ENCODE measurements at places on chromosomes 7 and 10.
A peak's percentile ranks its signal among the peaks of the same experiment; 100 is the strongest.

- H3K4me3 ChIP-seq: no peak overlapping the region
- no peak overlapping the region for H3K27ac ChIP-seq
- DNase-seq: no peak
- H3K27me3 ChIP-seq: no peaks in the 10 kb centered on the region
- H3K36me3 ChIP-seq: no peaks in the 10 kb centered on the region
Measured at GRCh38 chr7:117347480-117347879, 24.6 kb upstream of the WNT2 start.

GRCh38 chr7:141042222-141043193 is 27.8 kb upstream of the MRPS33 start:
- no peak overlapping the region for H3K4me3 ChIP-seq
- peaks cover 30% of the 10 kb centered on the region for H3K27me3 ChIP-seq
- H3K36me3 ChIP-seq: no peaks in the 10 kb centered on the region
- H3K4me1 ChIP-seq: no peaks in the 10 kb centered on the region
- DNase-seq: no peak

GRCh38 chr10:111087968-111088505 is 11.2 kb downstream of the ADRA2A start:
- H3K27ac ChIP-seq: no peak overlapping the region
- DNase-seq: no peak
- H3K4me3 ChIP-seq: no peak overlapping the region
- H3K27me3 ChIP-seq: peaks cover 26% of the 10 kb centered on the region
- H3K36me3 ChIP-seq: no peaks in the 10 kb centered on the region

DNA sequence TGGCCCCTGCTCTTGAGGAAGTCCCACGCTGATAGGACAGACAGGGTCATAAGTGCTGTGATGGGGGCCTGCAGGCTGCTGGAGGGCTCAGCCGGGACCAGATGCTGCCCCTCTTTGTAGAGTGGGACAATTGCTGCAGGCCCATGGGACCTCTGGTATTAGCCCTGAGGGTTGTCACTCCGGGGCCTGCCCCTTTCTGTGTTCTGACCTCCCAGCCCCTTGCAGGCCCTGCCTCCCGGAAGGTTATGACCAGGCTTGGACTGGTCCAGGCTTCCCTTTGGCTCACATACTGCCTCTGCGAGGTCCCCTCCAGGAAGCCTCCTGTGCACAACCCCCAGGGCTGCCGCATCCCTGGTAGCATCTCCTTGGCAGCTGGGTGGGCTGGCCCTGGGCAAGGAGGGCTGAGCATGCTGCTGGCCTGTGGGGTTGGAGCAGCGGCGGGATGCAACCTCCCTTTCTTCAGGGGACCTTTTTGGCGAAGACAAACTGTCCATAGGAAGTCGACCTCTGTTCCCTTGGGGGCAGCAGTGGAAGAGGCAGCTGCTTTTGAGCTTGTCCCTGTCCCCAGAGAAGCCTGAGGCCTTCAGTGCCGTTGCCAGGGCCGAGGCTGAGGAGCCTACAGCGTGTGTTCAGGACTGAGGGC is 8.8 kb downstream of the LIMK1 start:
- no peak for DNase-seq
- H3K36me3 ChIP-seq: peaks cover 5% of the 10 kb centered on the region
- no peak overlapping the region for H3K4me3 ChIP-seq
- H3K4me1 ChIP-seq: peaks cover 21% of the 10 kb centered on the region
- no peaks in the 10 kb centered on the region for H3K27me3 ChIP-seq

- H3K4me1 ChIP-seq: no peaks in the 10 kb centered on the region
- no peaks in the 10 kb centered on the region for H3K36me3 ChIP-seq
- no peak overlapping the region for H3K27ac ChIP-seq
- DNase-seq: no peak
- no peak overlapping the region for H3K4me3 ChIP-seq
Measured at GRCh38 chr10:94224656-94225055, 138.1 kb downstream of the NOC3L start.

DNA sequence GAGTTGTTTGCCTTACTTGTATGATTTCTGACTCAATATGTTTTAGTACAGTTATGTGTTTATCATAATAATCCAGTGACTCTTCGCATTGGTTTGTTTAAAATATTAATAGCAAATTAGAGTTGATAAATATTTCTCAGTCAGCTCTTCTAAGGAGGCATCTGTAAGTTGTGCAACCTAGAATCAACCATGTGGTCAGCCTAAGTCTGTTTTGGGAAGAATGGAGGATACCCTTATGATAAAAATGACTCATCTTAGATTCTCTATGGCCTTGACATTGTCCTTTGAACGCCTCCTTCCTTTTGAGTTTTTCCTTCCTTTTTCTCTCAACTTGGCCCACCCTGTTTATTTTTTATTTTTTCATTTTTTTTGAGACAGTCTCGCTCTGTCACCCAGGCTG is 18.8 kb downstream of the DNAJC9 start:
- H3K36me3 ChIP-seq: peaks cover 11% of the 10 kb centered on the region
- no peak overlapping the region for H3K27ac ChIP-seq
- no peaks in the 10 kb centered on the region for H3K4me1 ChIP-seq
- no peak overlapping the region for H3K4me3 ChIP-seq
- no peak for DNase-seq
- no peaks in the 10 kb centered on the region for H3K27me3 ChIP-seq

GRCh38 chr10:100569687-100570481 is 34.1 kb downstream of the HIF1AN start:
- H3K27ac ChIP-seq: no peak overlapping the region
- H3K27me3 ChIP-seq: peaks cover 14% of the 10 kb centered on the region
- H3K36me3 ChIP-seq: no peaks in the 10 kb centered on the region
- no peak for DNase-seq

GRCh38 chr10:5514226-5514850 is 10.4 kb upstream of the CALML3 start:
- H3K36me3 ChIP-seq: no peaks in the 10 kb centered on the region
- H3K4me1 ChIP-seq: peaks cover 8% of the 10 kb centered on the region
- peaks cover 50% of the 10 kb centered on the region for H3K27me3 ChIP-seq
- H3K27ac ChIP-seq: no peak overlapping the region

GRCh38 chr7:126958367-126958766 is 294.4 kb downstream of the GRM8 start:
- no peaks in the 10 kb centered on the region for H3K27me3 ChIP-seq
- H3K27ac ChIP-seq: no peak overlapping the region
- no peaks in the 10 kb centered on the region for H3K4me1 ChIP-seq
- no peaks in the 10 kb centered on the region for H3K36me3 ChIP-seq

GRCh38 chr7:81430150-81430549 is 339.7 kb downstream of the HGF start:
- no peak overlapping the region for H3K27ac ChIP-seq
- H3K4me3 ChIP-seq: no peak overlapping the region

GRCh38 chr7:139586286-139586685 is 62.8 kb downstream of the CLEC2L start:
- peaks cover 17% of the 10 kb centered on the region for H3K4me1 ChIP-seq
- H3K27ac ChIP-seq: no peak overlapping the region
- no peaks in the 10 kb centered on the region for H3K27me3 ChIP-seq
- DNase-seq: no peak
- peaks cover 18% of the 10 kb centered on the region for H3K36me3 ChIP-seq
- H3K4me3 ChIP-seq: no peak overlapping the region

GRCh38 chr7:41244246-41244645 is 458.6 kb downstream of the INHBA start:
- DNase-seq: no peak
- no peaks in the 10 kb centered on the region for H3K36me3 ChIP-seq
- no peak overlapping the region for H3K4me3 ChIP-seq
- no peak overlapping the region for H3K27ac ChIP-seq

DNA sequence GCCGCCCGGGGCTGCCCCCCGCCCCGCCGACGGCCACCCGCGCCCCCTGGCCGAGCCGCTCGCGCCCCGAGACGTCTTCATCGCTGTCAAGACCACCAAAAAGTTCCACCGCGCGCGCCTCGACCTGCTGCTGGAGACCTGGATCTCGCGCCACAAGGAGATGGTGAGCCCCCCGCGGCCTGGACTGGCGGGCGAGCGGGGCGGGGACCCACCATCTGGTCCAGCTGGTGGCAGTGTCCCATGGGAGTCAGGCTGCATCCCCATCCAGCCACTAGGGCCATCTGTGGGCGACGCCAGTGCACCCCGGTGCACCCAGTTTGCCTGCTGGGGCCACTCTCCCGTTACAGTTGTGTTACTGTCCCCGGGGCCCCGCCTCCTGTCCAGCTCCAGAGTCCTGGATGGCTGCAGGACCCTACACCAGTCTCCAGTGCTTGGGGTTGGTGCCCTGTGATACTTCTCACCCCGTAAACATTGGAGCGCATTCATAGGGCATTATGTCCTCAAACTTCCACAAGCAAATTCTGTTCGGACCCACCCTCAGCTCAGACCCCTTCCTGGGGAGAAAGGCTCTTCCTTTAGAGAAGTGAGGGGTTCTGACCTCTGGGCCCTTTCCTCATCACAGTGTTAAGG is 672 bp downstream of the LFNG start:
- peak; percentile 82 for DNase-seq
- H3K4me1 ChIP-seq: peaks cover 35% of the 10 kb centered on the region
- H3K36me3 ChIP-seq: peaks cover 12% of the 10 kb centered on the region
- peak overlapping the region; percentile 91 for H3K27ac ChIP-seq
- peak overlapping the region; percentile 97 for H3K4me3 ChIP-seq
- peaks cover 7% of the 10 kb centered on the region for H3K27me3 ChIP-seq

DNA sequence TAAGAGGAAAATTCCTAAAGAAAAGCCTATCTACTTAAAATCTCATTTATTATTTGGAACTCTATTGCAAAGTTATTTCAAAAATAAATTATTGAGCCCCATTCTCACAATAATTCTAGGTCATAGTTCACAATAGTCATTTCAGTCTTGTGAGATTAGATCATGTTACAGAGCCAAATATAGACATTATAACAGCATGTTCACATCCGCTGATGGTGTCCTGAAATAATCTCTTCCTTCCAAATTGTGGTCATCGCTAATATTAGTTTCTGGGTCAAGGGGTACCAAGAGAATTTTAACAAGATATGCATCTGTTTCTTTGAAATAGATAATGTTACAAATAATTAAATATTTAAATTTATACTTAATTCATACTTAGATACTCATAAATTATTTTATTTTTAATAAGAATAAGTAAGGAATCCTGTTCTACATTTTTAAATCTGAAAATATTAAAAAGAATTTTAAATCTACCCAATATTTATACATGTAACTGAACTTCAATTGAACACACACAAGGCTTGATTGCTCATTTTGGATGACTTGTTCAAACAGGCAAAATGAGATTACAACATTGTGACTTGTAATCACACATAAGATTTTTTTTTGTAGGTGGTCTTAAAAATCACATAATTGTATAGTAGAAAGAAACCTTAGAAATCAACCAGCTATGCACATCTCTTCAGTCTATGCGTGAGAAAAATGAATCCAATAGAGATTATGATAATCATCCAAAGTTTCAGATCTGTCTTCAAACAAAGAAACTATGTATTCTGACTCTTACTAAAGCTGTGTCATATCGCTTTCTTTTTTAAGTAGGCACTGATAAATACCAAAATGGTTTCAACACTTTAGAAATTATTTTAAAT is 13.1 kb downstream of the GNAT3 start:
- H3K27ac ChIP-seq: no peak overlapping the region
- H3K27me3 ChIP-seq: no peaks in the 10 kb centered on the region
- H3K4me3 ChIP-seq: no peak overlapping the region
- H3K4me1 ChIP-seq: no peaks in the 10 kb centered on the region
- H3K36me3 ChIP-seq: no peaks in the 10 kb centered on the region
